ENCODE measurements at places on chromosomes 11 and 22.

DNA sequence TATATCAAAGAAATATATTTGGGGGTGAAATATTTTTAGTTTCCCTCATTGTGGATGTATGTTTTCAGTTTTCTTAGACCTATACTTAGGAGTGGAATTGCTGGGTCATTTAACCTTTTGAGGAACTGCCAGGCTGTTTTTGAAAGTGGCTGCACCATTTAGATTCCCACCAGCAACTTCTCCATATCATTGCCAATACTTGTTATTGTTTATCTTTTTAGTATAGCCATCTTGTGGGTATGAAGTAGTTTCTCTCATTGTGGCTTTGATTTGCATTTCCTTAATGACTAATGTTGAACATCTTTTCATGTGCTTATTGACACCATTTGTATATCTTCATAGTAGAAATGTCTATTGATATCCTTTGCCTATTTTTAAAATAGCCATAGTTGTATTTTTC is 62.1 kb upstream of the B3GNT6 start:
- no peak for DNase-seq

GRCh38 chr11:34512840-34513681 is 533 bp downstream of the ELF5 start:
- DNase-seq = peak; percentile 75

- DNase-seq = no peak
These were observed 88.5 kb upstream of the SYT13 start for GRCh38 chr11:45374653-45375059.

GRCh38 chr11:131137046-131137445 is 220.8 kb upstream of the SNX19 start:
- DNase-seq = no peak

- no peak for DNase-seq
These were observed 10.2 kb upstream of the LGR4 start for GRCh38 chr11:27482793-27483192.

DNA sequence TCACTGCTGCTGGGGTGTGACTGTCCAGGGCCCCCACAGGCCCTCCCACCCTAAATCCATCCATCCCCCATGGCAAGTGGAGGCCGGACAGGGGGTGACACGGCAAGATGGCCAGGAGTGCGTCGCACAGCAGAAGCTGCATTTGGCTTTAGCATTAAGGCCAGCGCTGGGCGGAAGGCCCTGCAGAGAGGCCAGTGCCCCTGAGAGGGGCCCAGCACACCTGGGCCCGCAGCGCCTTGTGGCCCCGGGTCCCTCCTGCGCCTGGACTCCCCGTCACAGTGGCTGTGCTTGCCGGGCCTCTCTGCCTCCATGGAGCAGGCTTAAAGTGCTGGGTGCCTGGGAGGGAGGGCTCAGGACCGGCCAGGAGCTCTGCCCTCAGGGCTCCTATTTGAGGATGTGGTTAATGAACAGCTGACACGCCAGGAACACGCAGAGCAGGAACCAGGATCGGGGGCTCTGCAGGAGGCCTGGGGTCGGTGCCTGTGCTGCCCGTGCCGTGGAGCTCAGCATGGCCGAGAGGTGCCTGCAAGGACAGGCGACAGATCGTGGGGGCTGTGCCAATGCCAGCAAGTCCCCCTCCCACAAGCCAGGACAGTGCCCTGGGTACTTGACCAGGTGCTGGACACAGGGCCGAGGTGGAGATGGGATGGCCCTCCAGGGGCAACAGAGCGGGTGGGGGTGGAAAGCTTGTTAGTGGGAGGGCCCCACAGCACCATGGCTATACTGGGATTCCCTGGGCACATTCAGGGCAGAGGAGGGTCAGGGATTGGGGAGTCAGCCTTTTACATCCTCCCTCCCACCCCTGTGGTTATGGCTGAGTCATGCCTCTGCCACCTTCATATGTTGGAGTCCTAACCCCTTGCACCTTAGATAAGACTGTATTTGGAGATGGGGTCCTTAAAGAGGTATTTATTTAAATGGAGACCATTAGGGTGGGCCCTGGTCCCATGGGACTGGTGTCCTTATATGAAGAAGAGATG is 30.9 kb upstream of the CARS1 start:
- DNase-seq = no peak

- peak; percentile 66 for DNase-seq
These were observed 748 bp downstream of the RAB30 start for GRCh38 chr11:83070731-83071566.

DNA sequence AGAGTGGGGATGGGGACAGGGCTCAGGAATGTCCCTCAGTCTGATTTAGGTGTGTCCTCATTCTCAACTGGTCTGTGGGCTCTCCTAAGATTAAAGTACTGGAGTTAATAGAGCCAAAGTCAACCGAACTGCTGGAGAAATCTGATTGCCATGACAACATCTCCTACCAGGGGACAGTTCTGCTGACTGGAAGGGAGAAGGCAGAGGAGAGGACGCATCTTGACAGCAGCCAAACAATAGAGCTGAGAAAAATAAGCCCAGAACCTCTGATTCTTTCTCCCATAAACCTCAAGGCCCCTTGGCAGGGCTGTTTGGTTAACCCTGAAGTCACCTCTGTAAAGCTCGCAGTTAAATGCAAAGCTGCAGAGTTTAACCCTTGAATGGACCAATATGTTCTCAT is 2.8 kb downstream of the KCTD14 start:
- no peak for DNase-seq

GRCh38 chr11:66467034-66467659 is 442 bp downstream of the PELI3 start:
- peak; percentile 76 for DNase-seq

GRCh38 chr11:22192289-22192641 is 620 bp upstream of the ANO5 start:
- DNase-seq = no peak

DNA sequence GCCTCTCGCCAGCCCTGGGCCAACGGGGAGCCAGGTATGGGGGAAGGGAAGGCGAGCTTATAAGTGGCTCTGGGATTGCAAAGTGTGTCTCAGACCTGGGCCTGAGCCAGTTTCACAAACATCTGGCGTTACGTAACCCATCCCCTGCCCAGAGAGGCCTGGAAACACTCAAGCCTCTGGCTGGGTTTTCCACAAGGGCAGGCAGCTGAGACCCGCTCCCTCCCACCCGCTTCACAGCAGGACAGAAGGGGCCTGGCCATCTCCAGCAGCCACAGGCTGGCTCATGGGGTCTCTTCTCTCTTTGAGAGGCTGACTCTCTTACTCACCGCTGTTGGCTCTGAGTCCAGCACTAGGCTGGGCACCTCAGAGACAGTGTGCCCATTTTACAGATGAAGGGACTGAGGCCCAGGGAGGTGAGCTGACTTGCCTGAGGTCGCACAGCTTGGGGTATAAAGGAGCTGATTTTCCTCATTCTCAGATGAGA is 44.5 kb downstream of the TRIOBP start:
- no peak for DNase-seq

- no peak for DNase-seq
These were observed 8.0 kb downstream of the RBM14 start for GRCh38 chr11:66624450-66624849.

DNA sequence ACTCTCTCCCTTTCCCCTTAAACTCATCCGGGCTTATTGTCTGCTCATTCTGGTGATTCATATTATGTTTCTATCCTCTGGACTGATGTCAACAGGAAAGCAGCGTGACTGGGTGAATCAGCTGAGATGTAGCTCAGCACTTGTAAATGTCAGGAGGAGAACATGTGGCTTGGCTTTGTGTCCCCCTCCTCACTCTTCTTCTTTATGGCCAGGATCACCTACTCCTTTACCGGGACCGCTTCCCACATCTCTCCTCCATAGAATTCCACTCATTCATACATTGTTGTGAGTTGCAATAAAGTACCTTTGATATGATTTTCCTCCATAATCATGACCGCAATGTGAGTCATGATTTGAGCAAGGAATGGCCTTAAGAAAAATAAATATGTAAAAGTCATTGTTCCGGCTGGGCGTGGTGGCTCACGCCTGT is 15.8 kb upstream of the SYN3 start:
- no peak for DNase-seq

GRCh38 chr11:67434395-67434881 is 3.0 kb downstream of the PTPRCAP start:
- DNase-seq = peak; percentile 79

DNA sequence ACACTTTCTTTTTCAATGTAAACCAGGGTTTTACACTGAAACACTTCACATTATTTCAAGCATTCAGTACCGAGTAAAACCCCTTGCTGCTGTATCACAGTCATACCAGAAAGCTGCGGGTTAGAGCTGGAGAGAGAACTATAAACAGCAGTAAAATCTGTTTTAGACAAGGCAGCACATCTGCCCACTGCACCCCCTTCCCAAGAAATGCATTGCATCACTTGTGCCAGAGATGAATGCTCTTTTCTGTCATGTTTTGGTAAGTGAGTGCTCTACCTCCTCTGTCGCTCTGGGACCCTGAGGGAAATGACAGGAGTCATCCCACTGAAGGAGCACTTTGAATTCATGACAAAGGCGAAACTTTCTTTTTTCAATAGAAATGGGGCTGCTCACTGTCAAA is 107.2 kb downstream of the MAML2 start:
- peak; percentile 68 for DNase-seq

DNA sequence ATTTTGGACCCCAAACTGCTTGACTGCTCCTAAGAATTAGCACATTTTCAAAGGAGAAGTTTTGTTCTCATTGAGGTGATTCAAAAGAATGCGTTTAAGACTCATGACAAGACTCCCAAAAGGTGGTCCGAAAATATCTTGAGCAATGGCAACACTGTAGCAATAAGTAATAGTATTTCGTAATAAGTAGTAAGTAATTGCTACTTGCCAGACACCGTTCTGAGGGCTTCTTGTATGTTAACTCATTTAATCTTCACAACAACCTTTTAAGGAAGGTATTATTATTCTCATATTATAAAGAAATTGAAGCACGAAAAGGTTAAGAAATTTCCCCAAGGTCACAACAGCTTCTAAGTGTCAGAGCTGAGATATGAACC is 184.0 kb upstream of the SORL1-AS1 start:
- DNase-seq = no peak

DNA sequence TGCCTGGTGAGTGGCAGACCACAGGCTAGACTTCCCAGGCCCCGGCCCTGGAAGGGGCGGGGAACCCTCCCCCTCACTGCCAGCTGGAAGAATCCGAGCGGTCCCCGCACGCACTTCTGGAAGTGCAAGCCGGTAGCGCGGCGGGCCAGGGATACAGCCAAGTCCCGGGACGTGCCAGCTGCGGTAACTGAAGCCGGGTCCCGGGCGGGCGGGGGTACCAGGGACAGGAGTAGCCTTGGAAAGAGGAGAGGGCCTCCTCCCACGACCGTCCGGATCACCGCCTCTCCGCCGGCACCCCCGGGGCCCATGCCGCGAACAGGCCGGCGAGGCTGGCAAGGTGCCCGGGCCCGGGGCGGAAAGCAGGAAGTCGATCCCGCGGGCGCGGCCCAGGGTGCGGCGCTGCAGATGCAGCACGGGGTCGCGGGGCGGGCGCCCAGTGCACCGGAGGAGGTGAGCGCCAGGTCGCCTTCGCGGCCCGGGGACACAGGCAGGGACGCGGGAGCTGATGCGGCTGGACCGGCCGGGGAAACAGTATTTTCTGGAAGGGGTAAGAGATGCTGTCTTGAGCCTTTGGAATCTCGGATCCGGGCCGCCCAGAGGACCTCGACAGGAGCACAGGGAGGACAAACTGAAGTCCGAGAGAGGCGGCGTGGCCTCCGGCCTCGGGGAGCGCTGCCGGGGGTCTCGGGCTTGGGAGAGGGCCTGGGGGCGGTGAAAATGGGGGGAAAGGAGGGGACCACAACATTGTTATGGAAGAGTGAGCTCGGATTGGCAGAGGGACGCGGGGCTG is 783 bp upstream of the SLC35C1 start:
- DNase-seq = peak; percentile 87

DNA sequence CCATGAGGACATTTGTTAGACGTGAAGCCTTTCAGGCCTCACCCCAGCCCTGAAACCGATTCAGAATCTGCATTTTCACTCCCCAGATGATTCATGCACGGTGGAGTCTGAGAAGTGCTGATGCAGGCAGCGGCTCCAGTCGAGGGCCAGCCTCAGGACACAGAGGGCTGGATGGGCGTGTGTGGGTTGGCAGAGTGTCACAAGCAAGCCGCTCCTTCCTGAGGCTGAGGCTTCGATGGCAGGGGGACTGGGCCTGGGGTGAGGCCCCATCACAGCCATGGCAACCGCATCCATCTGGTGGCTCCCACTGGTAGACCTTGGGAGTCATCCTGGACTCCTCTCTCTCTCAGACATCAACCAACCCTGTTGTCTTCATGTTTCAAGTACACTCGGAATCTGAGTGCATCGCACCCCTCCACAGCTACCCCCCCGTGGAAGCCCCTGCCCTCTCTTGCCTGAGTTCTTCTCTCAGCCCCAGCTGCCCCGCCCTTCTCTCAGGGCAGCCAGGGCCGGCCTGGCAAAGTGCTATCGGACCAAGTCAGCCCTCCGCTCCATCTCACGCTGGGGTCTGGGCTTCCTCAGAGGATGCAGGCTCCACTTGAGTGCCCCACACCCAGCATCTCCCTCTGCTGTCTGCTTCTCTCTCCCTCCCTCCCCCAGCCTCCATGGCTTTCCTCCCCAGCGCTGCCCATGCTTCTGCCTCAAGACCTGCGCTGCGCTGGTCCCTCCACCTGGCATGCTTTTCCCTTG is 10.6 kb downstream of the KCNC1 start:
- DNase-seq = no peak

Data from activated CD8-positive, alpha-beta memory T cell treated with anti-CD3 and anti-CD28 coated beads, Interleukin-2, amount 50 U/mL, for 48 hours (primary cell).